Calu3 (cell line): ENCODE measurements at places on chromosomes 3 and 15.

DNA sequence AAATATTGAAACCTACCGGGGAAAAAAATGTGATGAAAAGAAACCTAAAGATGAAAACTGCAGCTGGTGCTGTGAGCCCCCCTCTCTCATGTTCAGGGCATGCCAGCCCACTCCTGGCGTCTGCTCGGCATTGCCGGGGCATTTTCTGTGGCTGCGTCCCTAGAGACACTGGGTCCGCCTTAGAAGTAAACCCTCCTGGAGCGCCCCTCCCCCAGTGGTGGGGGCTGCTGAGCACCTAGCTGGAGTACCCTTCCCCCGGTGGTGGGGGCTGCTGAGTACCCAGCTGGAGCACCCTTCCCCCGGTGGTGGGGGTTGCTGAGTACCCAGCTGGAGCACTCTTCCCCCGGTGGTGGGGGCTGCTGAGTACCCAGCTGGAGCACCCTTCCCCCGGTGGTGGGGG is 24.5 kb upstream of the GABRA5 start:
- no peak for DNase-seq

DNA sequence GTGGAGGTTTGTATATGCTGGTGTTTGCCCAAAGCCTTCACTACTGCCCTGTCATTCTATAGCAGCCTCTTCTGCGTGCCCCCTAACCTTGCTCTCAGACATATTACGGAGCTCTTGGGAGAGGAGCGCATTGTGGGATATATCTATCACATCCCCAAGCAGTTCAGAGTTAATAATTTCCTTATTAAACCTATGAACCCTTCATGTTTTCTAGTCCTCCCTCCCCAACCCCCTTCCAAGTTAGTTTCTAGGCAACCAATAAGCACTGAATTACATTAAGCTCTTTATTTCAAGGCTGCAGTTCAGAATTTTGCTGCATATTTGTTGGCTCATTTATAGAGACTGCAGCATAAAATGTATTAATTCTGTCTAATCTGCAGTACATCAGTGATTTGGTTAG is 57.3 kb upstream of the GRM7 start:
- no peak for DNase-seq

- DNase-seq: no peak
Observed at GRCh38 chr3:18567293-18567692, 142.2 kb upstream of the SATB1 start.

GRCh38 chr15:89815769-89816168 is 1.1 kb upstream of the ANPEP start:
- DNase-seq: no peak

DNA sequence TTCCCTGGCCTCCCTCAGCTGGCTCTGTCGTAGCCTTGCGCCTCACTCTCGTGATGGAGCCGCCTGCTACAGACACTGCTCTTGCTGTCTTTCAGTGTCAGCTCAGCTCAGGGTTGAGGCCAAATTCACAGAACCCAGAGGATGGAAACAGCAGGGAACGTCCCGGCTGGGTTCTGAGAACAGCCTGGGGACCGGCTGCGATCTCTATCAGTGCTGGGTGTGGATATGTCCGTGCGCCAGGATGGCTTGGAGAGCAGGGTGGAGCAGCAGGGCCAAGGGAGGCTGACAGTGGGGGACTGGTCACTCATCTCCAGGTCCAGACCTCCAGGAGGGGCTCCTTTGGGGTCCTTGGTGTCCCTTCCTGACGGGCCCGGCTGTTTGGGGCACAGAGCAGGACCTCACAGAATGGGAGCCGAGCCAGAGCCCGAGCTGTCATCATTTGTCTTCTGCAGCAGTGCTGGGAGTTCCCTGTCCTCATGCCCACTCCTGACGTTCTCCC is 18.4 kb downstream of the KLF15 start:
- peak; percentile 0 for DNase-seq
